ENCODE measurements at places on chromosomes 1 and 21.

- DNase-seq, result no peak
These were observed 29.5 kb upstream of the CR2 start for GRCh38 chr1:207424570-207425131.

DNA sequence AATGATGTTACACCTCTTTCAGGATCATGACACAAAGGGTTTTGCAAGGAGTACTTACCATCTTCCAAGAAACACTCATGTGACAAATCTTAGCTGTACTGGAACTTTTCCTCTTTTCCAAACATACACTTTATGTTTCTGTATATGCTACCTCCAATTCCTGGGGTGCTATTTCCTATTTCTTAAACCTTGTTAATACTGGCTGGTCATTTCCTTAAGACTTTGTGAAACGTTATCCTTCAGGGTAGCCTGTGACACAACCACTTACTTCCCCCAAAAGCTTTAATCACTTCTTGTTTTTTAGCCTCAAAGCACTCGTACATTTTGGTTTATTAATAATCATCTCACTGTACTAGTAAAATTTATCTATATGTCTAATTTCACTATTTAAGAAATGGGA lies 39.4 kb downstream of the OR10Z1 start:
- DNase-seq, result no peak

DNA sequence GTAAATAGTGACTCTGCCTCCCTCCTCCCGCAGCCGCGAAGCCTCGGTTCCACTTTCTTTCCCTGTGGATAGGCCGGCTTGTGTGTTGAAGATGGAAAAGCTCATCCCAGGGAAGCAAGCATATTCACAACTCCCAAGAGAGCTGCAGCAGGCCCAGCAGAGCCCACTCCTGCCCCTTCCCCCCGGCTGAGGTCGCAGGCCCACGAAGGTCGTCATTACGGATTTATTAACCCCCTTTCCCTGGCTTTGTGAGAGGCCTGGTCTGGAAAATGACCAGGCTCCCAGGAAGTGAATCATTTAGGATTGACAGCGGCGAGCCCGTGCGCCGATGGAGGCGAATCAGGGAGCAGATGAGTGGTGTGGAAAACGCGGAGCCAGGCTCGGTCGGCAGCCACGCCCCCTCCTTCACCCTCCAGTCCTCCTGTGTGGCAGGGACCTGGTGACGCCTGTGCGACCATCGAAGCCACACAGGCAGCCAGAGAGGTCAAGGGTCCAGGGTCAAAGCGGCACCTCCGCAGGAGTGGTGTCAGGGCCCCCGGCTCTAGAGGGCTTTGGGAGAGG lies 93.4 kb downstream of the PRDM16 start:
- no peak for DNase-seq

DNA sequence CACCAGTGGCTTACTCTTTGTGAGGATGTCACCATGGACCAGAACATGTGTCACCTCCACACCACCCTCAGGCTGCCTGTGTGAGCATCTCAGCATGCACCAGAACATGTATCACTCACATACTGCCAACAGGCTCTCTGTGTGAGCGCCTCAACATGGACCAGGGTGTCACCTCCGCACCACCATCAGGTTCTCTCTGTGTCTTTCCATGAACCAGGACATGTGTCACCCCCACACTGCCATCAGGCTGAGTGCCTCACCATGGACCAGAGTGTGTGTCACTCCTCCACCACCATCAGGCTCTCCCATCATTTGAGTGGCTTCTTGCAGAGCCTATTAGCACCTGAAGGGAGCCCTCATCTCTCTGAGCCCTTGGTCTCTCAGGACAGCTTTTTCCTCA lies 125.2 kb downstream of the ZNF648 start:
- no peak for DNase-seq

- no peak for DNase-seq
These were observed 74.2 kb downstream of the ITGB3BP start for GRCh38 chr1:63448731-63449246.

- DNase-seq, result no peak
These were observed 584 bp upstream of the LTN1 start for GRCh38 chr21:28993293-28993629.

- DNase-seq, result no peak
These were observed 2.8 kb downstream of the SCNN1D start for GRCh38 chr1:1282998-1283397.

- no peak for DNase-seq
These were observed 46.8 kb downstream of the TNFRSF8 start for GRCh38 chr1:12109901-12110300.

DNA sequence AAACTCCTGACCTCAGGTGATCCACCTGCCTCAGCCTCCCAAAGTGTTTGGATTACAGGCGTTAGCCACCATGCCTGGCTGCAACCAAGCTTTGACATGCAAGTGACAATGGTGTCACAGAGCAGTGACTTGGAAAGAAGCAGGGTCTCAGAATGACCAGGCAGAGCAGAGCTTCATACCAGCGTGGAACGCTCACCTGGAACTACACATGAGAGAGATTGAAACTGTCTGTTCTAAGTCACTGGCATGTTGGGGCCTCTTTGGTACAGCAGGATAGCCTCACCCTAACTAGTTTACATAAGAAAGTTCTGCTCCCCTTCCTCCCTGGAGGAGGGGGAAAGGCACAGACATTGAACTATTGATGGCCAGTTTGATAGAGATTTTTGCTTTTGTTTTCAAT lies 47.5 kb upstream of the ITPKB start:
- DNase-seq, result no peak

DNA sequence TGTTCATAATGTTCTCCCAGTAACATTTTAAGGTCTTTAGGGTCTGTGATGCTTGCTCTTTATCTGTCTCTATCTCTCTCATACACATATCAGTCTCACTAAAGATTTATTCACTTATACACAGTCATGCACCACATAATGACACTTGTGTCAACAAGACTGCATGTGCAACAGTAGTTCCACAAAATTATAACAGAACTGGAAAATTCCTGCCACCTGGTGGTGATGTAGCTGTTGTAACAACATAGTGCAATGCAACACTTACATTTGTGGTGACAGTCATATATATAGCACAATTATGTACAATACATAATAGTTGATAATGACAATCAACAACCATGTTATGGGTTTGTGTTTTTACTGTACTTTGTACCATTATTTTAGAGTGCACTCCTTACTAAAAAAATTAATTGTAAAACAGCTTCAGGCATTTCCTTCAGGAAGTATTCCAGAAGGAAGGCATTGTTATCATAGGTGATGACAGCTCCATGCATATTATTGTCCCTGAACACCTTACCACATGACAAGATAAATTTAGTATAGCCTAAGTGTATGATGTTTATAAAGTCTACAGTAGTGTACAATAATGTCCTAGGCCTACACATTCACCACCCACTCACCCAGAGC lies 8.1 kb downstream of the TDRD5 start:
- no peak for DNase-seq

DNA sequence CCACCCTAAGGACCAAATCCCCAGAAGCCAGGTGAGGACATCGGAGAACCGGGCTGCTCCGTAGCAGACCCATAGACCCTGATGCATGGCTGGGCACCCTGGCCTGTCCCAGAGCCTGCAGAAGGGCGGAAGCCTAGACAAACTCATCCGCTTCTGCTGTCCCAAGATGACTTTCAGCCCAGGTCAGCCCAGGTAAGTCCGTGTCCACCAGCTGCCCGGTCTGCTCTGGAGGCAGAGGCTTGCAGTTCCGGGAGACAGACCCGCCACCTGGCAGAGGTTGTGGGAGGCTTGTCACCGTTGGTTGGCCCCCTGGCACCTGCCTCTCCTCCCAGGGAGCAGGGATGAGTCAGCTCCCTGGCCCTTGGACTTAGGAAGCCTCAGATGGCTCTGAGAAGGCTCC lies 22.8 kb upstream of the POFUT2 start:
- peak; percentile 59 for DNase-seq

- no peak for DNase-seq
These were observed 126.2 kb upstream of the SMYD2 start for GRCh38 chr1:214154596-214155292.

DNA sequence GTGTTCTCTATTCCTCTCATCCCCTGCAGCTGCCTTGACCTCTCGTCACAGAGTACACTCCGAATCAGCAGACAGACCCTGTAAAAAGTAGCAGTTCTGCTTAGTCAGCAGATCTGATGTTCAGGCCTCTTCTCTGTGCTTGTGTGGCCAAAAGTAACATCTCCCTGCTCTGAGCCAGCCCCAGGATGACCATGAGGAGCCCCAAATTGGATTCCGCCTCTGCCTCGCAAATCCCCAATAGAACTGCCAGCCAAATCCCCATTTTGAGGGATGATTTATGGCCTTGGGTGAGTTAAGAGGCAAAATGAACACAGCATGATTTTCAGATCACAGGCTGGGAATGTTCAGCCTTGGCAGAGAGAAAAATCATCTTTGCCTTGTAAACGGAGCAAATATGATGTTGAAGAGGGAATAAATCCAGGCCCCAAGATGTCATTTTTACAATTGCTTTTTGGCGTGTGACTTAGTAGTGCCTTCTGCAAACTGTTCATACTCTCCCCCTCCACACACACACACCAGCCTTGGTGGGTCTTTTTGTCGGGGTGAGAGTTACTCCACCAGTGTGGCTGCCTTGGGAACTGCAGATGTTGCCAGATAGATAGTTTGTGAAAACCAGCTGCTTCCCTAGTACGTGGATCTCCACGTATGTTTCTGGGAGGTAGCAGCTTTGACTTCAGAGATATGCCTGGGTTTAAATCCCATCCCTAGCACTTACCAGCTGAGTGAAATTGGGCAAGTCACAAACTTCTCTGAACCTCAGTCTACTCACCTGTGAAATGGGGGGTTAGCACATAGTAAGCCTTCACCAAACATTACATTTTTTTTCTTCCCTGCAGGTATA lies 77.8 kb downstream of the MAN1C1 start:
- DNase-seq, result peak; percentile 59

GRCh38 chr1:61740751-61741700 lies 1.3 kb upstream of the PATJ start:
- no peak for DNase-seq

GRCh38 chr1:28480308-28480707 lies 25.5 kb upstream of the RCC1 start:
- no peak for DNase-seq

GRCh38 chr1:87806379-87807094 lies 477.9 kb downstream of the LMO4 start:
- no peak for DNase-seq

DNA sequence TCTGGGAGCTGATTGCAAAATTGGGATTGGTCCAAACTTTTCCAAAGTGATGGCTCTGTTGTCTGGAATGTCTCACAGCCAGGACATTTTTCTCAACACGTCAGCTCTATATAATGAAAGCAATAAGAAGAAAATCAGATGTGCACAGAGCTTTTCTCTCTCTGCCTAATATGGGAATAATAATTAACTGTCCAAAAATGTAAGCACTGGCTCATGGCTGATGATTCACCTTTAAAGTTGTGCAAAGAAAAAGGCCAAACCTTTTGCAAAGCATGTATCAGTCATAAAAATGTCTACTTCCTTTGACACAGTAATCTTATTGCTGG lies 30.4 kb downstream of the ZNF281 start:
- no peak for DNase-seq

- no peak for DNase-seq
These were observed 327.3 kb upstream of the SGIP1 start for GRCh38 chr1:66206563-66207144.

DNA sequence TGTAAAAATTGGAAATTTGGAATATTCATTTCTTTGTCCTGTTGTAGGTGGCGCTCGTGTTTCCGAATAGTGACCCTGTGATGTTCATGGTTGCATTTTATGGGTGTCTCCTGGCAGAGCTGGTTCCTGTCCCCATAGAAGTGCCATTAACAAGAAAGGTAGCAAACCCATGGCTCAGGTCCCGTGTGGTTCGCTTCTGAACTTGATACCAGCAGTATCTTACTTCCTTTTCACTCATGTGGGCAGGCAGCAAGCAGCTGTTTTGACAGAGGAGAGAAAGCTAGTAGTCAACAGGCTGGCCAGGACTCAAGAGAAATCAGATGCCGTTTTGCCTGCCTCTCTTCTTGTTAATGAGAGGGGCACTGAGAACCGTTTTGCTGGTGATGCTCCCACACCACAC lies 72.8 kb downstream of the S100B start:
- DNase-seq, result no peak
